ENCODE measurements at places on chromosomes 3 and 15. TPM values are rescaled to one million over a fixed set of nuclear protein-coding genes. Genes with fewer than 3 reads are reported as not detected.

The ISL2 gene
- 6.3 TPM for total RNA-seq

The SYNPR gene
- total RNA-seq, result not detected

The DGKG gene
- total RNA-seq, result 46.3 TPM

The TERC gene
- total RNA-seq, result 25.5 TPM

The EAF2 gene
- total RNA-seq, result 2.0 TPM

The HRG gene
- total RNA-seq, result not detected

The NR2F2 gene
- 82.7 TPM for total RNA-seq

The DPPA2 gene
- not detected for total RNA-seq

The LSAMP gene
- total RNA-seq, result 9.3 TPM

The STRIT1 gene
- total RNA-seq, result not detected

The EXD1 gene
- total RNA-seq, result not detected

The SECISBP2L gene
- total RNA-seq, result 62.9 TPM

The TRMT10C gene
- total RNA-seq, result 12.2 TPM

The GP5 gene
- total RNA-seq, result not detected

The THUMPD3 gene
- 32.1 TPM for total RNA-seq

The CDCP1 gene
- 2.5 TPM for total RNA-seq

The DUOXA2 gene
- total RNA-seq, result not detected

The BTLA gene
- total RNA-seq, result 1.8 TPM

The SEMA3F gene
- total RNA-seq, result 6.7 TPM

The STXBP5L gene
- 0.15 TPM for total RNA-seq

The SATB1 gene
- 43.9 TPM for total RNA-seq

The GOLGA8Q gene
- 1.5 TPM for total RNA-seq

The TRH gene
- not detected for total RNA-seq

The WDR72 gene
- total RNA-seq, result not detected

The PPM1M gene
- 36.4 TPM for total RNA-seq

The RASGRP1 gene
- 0.81 TPM for total RNA-seq

The ROPN1 gene
- 0.93 TPM for total RNA-seq

The MYRIP gene
- total RNA-seq, result 6.4 TPM

The DAZL gene
- total RNA-seq, result not detected

All from gastroesophageal sphincter (tissue), 4 donors.